ENCODE measurements at places on chromosomes 5 and 9.

- no peak for DNase-seq
Observed at GRCh38 chr9:34655394-34655793, 3.4 kb downstream of the IL11RA start.

DNA sequence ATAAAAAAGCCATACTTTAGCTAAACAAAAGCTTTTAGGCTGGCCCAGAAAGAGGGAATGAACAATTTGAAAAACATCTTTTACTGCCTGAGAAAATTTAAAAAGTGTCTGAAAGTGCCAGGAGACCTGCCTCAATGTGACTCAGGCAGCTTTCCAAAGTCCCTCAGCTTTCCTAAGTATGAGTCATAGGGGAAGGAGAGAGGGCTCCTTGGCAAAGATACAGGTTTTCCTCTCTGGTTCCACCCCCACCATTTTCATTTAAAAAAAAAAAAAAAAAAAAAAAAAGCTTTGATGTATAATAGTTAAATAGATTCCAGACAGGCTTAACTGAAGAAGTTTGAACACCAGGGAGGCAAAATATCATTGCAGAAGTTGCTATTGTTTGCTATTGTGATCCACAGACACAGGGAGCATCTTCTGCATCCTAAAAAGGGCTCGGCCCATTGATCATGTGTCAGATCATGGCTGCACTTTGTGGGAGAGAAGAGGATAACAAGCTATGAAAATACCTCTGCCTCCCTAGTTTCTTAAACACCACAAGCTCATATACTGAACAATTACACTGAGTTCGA is 71.5 kb downstream of the MRPS27 start:
- DNase-seq, result peak; percentile 70

DNA sequence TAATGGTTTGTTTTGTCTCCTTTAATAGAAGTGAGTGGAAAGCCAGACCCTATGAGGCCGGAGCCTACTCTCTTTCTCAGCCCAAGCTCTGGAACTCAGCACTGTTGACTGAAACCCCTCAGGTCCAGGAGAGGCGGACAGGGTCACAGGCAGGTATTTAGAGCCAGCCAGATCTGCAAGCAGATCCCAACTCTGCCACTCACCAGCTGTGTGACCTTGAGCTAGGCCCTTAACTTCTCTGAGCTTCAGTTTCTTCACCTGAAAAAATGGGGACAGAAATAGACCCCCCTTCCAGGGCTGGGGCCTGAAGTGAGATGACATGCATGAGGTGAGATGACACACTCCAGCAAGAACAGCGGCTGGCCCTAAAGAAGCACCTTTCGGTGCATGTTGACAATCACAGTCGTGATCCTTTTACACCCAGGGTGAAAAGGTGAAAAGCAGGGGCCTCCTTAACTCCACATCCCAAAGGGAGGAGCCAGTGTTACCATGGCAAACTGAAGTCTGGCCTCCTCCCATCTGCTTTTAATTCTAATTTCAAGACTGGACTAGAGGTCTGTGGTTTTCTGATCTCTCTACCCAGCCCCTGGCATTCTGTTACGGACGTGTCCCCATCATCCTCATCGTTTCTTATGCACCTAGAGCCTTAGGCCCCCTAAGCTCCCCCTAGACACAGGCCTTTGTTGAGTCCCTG is 27.2 kb downstream of the MORN5 start:
- DNase-seq, result no peak

DNA sequence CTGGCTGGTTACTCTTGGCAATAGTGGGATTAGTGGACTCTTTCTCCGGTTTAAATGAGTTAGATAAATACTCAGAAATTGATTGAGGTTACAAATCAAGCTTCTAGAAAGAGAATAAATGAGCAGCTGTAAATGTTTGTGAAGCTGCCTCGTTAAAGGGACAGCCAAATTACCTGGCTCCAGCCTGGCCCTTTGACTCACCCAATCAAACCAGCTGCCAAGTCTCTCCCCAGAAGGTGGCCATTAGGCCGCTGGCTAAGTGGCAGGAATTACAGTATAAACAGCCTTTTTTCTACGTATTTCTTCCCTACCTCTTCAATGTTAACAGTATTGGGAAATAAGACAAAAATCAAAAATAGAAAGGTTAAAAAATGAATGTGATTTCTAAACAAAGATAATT is 46.0 kb upstream of the SRFBP1 start:
- no peak for DNase-seq

- DNase-seq, result no peak
Observed at GRCh38 chr5:179759581-179760551, 27.2 kb downstream of the MAML1 start.

GRCh38 chr9:81906671-81907070 is 21.6 kb upstream of the SPATA31D4 start:
- DNase-seq, result no peak

DNA sequence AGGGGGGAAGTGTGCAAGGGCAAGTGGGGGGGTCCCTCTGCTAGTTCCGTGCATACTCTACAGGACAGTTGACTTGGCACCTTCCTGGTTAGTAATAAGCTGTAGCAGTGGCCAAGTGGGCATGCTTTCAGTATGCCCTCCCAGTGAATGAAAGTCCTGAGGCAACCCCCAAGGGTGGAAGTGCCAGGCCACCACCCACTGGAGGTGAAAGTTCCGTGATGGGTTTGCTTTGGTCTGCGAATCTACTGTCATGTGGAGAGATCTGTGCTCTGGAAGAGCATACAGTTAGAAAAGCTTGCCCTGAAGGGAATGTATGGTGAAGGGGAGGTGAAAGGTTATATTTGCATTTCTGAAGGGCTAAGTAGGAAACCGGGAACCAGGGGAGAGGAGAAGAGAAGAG is 10.3 kb downstream of the FXN start:
- DNase-seq, result no peak

DNA sequence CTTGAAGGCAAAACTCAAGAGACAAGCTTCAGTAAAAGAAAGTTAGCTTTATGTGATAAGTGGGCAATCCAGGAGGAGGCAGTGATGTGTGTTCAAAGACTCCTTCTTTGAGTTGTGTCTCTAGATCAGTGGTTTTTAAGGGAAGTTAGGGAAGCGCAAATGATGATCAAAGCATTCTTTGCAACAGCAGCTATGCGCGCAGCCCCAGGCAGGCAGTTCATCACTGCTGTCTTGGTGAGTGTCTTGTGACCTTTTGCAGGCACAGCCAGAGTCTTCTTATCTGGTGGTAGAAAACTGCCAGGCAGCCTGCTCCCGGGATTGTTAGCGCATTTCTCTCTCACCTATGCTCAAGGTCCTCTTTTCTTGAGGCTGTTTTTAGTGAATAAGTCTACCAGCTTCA is 40.3 kb upstream of the CLK4 start:
- DNase-seq, result no peak

GRCh38 chr5:74497706-74498105 is 142.8 kb downstream of the ENC1 start:
- DNase-seq, result no peak

DNA sequence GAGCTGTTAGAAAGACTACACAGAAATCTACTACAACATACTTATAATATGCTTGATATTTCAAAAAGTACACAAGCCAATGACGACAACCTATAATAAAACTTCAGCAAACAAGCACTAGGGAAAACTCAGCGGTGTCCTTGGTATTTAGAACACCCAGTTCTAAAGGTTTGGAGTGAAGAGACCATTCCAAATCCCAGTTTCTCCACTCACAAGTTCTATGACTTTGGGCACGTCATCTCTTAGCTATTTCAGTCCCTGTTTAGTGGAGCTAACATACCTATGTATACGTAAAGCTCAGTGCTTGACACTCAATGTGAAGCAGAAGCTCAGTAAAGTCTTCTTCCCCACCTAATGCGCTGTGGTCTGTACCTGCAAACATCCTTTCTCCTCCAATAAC is 52.8 kb downstream of the MLLT3 start:
- no peak for DNase-seq

DNA sequence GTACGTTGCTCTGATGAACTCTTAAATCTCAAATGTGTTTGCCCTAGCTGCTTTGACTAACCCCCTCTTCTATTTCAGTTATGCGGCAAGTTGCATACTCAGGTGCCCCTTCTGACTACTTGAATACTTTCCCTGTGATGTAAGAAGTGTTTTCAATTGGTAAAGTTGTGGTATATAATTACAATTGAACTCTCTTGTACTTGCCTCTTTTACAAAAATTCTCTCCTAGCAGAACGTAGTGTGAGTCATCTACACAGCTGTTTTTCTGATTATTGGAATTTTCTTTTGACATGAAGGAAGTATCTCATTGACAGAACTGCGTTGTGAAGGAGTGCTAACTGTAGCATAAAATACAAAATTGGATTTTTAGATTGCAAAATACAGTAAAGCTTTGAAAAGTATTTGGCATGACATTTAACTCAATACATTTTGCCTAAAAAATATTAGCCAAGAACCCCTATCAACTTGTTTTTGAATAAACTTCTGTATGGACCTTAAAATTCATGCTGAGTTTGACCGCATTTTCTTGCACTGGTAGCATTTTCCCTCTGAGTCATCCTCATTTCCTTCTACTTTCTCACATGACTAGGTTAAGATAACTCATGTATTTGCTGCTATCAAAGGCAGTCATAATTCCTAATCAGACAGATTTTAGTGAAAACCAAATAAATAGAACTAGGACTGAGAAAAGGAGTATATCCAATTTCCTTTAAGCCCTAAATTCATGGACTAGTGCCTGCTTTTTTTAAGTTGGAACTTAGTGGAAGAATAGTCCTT is 6.3 kb downstream of the CRHBP start:
- no peak for DNase-seq
